T-helper 1 cell (primary cell): ENCODE measurements at places on chromosomes 6 and 20.

- DNase-seq = no peak
Measured at GRCh38 chr6:152453421-152453820, 183.7 kb downstream of the SYNE1 start.

DNA sequence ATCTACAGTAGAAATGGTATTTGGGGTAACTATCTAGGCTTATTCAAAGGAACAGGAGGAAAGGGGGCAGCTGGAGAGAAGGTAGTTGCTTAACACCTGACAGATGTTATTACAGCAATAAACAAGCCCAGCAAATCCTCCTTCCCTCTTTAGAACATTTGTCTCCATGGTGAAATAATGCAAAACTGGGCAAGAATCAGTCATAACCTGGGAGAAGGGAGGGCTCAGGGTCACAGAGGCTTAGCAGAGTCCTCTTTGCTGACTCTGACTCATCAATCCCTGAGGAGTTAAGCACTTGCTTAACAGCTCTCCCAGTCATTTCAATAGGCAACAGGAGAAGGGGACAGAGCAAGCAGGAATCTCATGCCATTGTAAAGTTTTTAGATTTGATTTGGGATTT, 230.3 kb downstream of the IBTK start:
- DNase-seq = no peak

DNA sequence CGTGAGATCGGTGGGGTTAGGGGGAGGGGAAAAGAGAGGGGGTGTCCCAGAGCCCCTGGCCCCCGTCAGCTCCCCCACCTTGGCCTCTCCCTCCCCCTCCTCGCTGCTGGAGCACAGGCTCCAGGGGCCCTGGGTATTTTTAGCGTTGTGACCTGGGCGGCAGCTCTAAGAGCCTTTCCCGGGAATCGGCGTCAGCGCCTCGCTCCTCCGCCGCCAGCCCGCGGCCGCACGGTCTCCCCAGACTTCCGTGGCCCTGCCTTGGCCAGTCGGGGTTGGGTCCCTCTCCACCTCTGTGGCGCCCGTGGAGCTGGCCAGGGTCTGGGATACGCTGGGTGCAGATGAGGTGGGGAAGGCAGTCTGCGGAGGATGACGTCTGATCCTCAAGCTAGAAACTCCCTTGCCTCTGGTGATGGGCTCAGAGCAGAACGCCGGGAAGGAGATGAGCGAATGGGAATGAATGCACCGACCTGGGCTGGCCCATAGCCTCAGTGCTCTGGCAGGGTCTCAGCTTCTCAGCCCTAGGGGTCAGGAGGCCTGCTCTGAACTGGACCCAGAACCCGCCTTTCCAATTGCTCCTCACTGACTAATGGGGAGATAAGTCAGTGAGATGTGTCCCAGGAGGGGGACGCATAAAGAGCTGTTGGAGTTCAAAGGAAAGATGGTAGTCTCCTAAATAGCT, 883 bp upstream of the DBNDD2 start:
- DNase-seq = no peak

DNA sequence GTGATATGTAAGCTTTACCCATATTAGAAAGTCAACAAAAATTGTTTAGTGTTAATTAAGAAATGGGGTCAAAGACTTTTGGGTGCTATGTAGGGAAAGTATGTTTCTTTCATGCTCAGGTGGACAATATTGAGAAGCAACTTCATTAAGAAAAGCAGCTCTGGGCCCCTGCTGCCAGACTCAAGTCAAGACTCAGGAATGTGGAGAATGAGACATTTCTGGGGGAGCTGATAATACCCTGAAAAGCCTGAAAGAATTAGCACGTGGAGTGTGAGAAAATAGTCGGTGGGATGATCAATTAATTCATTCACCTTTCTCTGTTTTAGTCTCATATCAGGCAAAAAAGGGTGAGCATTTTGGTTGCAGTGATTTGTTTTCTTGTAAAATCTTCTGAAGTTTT, 175.1 kb upstream of the IMPG1 start:
- no peak for DNase-seq

- no peak for DNase-seq
Measured at GRCh38 chr6:44012078-44012493, 115.2 kb downstream of the MRPL14 start.
